ENCODE measurements at places on chromosomes 1 and 21. TPM values are rescaled to one million over a fixed set of nuclear protein-coding genes. Genes with fewer than 3 reads are reported as not detected.

GRCh38 chr1:76408303-76408702 is 333.8 kb downstream of the ST6GALNAC3 start:
- no peak for DNase-seq

DNA sequence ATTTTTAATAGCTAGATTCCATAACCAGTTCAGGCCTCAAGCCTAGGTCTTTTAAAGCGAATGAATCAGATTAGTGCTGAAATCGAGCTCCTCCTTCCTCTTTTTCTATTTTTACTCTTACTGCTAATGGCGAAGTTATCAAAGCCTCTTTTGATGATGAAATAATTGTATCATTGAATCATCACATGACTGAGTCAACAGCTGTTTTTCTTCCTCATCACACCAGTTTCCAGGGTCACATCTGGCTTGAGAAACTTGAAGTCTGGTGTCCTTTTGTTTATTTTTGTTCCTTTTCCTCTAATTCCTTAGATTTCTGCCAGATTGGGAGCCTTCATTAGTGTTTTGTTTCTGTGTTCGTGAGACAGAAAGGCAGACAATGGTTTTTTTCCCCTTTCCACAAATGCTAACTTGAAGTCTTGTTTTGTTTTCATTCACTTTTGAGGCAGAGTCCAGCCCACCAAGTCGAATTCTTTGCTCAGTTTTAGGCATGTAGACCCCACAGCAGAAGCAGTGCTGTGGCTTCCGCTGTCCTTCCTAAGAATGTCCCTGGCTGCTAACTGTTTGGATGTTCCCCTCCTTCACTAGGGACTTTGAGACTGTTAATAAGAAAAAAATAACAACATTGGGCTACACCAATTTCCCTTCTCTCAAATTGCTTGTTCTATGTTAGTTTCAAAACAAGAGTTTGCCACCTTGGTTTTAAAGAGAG is 51.9 kb upstream of the FMOD start:
- DNase-seq: no peak

GRCh38 chr1:54117815-54118563 is 34.8 kb downstream of the CDCP2 start:
- DNase-seq: no peak

Gene NR5A2
- not detected for total RNA-seq
